Activated naive CD4-positive, alpha-beta T cell treated with anti-CD3 and anti-CD28 coated beads, Interleukin-2, amount 10 ng/mL, durations not matched to agents 7 days and 5 days (primary cell): ENCODE measurements at places on chromosomes 13 and 19.

DNA sequence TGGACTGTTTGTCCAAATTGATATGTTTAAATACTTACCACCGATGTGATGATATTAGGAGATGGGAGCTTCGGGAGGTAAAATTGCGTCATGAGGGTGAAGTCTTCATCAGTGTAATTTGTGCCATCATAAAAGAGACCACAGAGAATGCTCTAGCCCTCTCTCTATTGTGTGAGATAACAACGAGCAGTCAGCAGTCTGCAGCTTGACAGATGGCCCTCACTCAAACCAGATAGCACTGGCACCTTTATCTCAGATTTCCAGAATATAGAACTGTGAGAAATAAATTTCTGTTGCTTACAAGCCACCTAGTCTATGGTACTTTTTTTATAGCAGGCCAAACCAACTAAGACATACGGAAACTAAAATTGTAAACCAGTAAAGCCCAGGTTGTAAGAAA lies 1718.9 kb upstream of the MIR17HG start:
- no peaks in the 10 kb centered on the region for H3K4me1 ChIP-seq
- no peak overlapping the region for H3K4me3 ChIP-seq
- H3K27me3 ChIP-seq: no peaks in the 10 kb centered on the region
- no peak overlapping the region for H3K27ac ChIP-seq

GRCh38 chr13:41491436-41491835 lies 34.1 kb downstream of the RGCC start:
- peak overlapping the region; percentile 97 for H3K27ac ChIP-seq
- peaks cover 7% of the 10 kb centered on the region for H3K27me3 ChIP-seq
- H3K4me3 ChIP-seq: no peak overlapping the region
- peaks cover 72% of the 10 kb centered on the region for H3K4me1 ChIP-seq

DNA sequence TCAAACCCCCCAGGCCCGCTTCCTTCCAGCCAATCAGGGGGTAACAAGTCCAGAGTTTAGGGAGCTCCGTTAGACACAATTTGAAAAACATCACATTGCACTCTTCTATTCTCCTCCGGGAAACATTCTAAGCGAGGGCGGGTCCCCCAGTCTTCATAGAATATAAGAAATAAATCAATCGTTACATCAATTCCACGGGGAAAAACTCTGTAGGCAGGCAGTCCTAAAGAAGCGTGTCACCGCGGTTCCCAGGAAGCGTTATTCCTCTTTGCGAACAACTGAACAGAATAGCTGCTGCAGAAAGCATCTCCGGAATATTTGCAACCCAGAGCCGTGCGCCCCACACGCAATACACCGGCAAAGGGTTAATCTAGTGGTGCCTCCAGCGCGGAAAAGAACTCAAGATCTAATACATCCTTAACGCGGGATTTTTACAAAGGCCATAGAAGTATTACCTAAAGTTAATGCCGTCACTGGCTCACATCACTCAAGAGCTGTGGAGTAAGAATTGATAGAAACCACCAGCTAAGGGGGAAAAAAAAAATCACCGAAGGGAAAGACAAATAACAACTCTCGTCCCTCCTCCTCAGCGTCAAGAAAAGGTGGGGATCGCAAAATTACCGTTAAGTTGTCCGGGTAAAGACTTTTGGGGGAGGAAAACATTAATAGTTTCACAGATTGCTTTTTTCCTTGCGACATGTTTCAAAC lies 65.1 kb downstream of the KCNRG start:
- H3K27me3 ChIP-seq: no peaks in the 10 kb centered on the region
- peak; percentile 52 for DNase-seq
- H3K4me1 ChIP-seq: peaks cover 57% of the 10 kb centered on the region

GRCh38 chr13:50844084-50844875 lies 788 bp upstream of the DLEU7 start:
- H3K4me1 ChIP-seq: peaks cover 13% of the 10 kb centered on the region
- no peak overlapping the region for H3K4me3 ChIP-seq
- no peaks in the 10 kb centered on the region for H3K36me3 ChIP-seq
- DNase-seq: no peak
